ENCODE measurements at places on chromosomes 6 and 20.

DNA sequence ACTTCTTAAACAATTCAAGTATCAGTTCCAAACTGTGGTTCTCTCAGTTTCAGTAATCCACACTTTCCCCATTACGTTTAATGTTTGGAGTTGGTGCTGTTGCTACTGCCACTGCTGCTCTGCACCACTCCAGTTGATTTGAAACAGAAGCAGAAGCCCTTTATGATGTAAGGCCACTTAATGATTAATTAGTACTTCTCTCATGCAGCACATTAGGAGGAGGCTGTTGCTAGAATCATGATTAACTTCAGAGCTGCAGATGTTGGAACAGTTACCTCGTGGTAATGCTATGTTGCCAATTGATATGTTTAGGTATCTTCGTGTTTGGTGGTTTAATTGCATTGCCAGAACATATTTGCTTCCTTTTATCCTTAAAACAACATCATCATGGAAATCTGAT, 986.2 kb upstream of the CITED2 start:
- DNase-seq, result no peak

DNA sequence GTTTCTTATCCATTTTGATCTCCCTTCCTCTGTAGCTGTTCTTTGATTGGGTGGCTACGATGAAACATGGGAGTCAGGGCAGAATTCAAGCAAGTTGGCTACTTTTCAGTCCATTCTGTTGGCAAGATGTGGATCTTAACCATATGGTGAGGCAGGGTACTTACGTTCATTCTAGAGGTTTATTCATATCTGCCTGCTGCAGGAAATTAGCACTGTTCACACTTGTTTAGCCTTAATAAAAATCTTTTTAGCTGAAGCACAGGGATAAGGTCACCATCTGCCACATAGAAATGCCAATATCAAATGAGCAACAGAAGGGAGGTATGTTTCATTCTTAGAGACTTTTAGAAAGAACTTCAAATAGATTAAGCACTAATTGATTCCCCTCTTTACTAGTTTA, 83.9 kb downstream of the GRIK2 start:
- DNase-seq, result no peak

DNA sequence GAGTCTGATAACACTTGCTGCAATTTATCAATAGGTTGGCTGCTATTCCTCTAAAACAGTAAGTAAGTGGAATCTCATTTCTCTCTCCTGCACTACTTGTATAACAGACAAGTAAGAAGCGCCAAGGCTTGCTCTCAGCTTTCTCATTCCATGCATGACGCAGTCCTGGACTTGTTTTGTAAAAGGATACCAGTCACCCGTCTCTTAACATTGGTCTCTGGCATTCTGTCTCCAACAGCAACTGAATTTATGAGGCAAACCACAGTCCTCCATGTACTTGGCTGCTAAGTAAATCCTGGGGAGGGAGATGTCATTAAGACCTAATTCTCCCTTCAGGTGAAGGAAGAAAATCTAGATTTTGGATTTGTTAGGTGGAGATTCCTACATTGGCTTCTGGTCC, 115.4 kb downstream of the OPN5 start:
- no peak for DNase-seq

DNA sequence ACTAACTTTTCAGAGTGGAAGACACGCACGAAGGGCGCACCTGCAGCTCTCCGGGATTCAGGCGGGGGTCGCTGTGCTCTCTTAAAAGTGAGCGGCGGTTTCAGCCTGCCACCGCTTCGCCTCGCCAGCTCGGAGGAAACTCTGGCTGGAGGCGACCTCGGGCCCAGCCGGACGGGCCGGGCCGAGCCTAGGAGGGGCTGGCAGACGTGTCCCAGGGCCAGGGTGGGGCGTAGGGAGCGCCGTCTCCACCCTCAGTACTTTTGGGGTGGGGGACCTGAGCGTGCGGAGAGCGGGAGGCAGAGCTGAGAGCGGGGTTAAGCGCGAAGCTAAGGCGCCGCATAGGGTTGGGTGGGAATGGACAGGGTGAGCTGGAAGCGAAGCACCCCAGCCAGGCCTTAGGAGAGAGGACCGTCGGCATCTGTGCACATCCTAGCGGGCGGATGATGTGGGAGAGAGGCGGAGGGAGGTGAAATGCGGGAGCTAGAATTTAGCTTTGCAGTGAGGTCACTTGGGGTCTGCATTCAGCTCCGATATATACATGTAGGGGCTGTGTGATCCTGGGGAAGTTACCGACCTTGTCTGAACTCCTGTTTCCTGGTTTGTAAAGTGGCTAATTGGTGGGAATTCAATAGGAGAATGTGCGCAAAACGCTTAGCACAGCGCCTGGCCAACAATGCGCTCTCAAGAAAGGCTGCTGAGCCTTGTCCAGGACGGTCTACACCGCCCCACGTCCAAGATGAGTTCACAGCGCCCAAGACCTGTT, 6.5 kb upstream of the TFAP2A start:
- no peak for DNase-seq

GRCh38 chr6:21137700-21138335, 455.7 kb upstream of the SOX4 start:
- DNase-seq, result no peak

GRCh38 chr6:33427585-33428223, 7.8 kb downstream of the SYNGAP1 start:
- peak; percentile 66 for DNase-seq

DNA sequence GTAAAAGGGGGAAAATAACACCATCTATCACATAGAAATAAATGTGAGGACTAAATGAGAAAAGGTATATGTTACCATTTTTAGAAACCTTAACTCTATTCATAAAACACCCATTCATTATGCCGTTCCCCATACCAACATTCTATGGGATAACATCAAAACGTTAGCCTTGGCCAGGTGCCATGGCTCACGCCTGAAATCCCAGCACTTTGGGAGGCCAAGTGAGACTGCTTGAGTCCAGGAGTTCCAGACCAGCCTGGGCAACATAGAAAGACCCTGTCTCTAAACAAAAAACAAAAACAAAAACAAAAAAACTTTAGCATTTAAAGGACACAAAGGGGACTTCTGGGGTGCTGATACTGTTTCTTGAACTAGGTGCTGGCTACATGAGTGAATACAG, 1.3 kb downstream of the PIGU start:
- DNase-seq, result no peak

GRCh38 chr6:154164397-154164796, 125.4 kb downstream of the OPRM1 start:
- no peak for DNase-seq

- DNase-seq, result no peak
Observed at GRCh38 chr20:37389241-37389747, 43.4 kb downstream of the SRC start.

DNA sequence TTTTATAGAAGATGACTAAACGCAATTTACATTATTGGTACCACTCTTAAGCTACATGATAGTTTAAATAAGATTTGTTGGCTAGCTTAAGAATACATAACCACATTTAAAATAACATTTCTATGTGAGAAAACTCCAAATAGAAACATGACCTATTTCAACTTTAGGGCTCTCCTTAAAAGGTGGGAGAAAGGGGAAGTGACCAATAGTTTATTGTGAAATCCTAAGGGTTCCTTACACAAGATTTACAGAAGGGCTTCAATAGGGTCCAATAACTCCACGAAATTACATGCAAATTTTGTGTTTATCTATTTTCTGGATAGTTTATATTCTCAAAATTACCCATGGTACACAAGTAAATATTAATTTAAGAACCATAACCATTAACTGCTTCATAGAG, 91.6 kb upstream of the DST start:
- DNase-seq, result no peak

DNA sequence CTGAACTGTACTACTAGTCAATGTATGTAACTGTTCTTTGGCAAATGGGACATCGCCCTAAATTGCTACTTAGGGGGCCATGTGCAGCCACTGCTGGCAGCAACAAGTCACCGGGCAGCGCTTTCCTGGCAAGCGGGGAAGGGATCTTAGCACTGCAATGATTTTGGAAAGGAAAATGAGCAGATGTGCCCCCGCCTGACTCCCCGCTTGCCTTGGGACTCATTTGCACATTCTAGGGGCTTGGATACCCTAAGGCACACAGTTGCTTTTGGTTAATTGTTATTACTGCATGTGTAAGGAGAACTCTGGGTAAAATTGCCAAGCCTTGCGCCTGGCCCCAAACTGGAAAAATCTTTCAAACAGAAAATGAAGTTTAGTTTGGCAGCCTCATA, 32.2 kb downstream of the CD83 start:
- no peak for DNase-seq

GRCh38 chr6:22904431-22904830, 335.1 kb downstream of the HDGFL1 start:
- DNase-seq, result no peak

- no peak for DNase-seq
Observed at GRCh38 chr6:32974541-32975308, 6.3 kb downstream of the BRD2 start.

- DNase-seq, result no peak
Observed at GRCh38 chr6:164266851-164267250, 852.3 kb downstream of the QKI start.

- no peak for DNase-seq
Observed at GRCh38 chr6:56764081-56764566, 121.4 kb upstream of the DST start.

DNA sequence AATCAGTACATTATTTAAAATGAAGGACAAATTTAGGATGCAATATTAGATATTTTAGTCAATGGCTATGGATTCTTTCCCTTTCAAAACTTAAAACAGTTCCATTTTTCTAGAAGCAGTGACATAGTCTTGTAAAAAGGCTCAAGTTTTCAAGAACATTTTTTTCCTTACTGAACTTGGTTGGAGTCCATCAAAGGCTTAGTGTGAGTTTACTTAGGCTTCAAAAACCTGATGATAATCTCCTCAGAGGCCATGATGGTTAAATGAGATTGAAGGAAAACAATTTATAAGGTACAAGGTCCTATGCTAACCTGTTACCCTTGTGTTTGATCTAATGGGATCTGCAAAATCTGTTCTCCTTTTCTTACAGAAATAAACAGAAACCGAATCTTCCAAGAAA, 531.8 kb downstream of the UTRN start:
- DNase-seq, result no peak

DNA sequence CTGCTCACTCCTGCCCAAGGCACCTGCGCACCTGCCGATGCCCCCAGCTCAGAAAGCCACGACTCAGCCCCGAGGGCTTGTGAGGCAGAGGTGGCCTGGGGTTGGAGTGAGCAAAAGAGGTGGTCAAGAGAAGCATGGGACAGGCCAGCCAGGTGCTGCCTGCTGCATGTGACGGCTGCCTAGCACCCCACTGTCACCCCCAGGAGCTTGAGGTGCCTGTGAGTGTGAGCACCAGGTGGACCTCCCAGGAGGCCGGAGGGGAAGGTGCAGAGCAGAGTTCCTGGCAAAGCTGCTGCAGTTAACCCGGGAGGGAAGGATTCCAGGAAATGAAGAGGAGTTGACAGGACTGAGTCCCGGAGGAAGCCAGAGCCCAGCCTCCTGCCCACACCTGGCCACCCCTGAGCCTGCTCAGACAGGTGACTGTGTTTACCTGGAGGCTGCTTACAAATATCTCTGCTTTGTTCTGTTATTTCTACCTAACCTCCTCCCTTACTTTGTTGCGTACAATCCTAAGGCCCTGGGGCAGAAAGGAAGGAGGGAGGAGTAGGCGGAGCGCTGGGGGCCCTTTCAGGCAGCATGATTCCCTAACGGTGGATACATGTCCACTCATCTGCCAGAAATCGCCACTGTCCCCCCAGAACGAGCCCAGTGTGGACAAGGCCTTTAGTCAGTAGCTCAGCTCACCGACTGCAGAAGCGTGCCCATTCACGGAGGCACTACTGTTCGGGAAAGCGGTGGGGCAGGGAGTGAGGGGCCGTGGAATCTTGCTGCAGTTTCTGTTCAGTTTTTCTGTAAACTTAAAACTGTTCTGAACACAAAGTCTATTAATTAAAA, 87.5 kb upstream of the MPC1 start:
- no peak for DNase-seq

- no peak for DNase-seq
Observed at GRCh38 chr6:100350139-100350538, 114.6 kb downstream of the SIM1 start.

GRCh38 chr6:8180327-8181159, 78.2 kb upstream of the EEF1E1 start:
- DNase-seq, result no peak

DNA sequence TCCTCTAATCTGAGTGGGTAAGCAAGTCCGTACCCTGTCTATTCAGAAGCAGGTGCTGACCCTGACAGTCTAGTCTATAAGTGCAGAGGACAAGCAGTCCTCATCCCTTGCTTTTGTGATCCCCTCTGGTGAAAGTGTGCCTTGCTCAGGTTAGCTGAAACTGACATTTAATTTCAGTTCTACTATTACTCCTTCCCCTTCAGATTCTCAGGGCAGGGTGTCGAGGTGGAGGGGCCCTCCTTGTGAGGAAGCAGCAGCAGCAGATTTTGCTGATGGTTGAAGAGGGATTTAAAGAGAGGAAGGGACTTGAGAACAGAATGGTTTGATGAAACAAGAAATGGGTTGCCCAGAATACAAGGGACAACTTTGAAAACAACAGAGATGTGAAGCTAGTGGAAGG, 309.3 kb downstream of the CLIC5 start:
- DNase-seq, result no peak

DNA sequence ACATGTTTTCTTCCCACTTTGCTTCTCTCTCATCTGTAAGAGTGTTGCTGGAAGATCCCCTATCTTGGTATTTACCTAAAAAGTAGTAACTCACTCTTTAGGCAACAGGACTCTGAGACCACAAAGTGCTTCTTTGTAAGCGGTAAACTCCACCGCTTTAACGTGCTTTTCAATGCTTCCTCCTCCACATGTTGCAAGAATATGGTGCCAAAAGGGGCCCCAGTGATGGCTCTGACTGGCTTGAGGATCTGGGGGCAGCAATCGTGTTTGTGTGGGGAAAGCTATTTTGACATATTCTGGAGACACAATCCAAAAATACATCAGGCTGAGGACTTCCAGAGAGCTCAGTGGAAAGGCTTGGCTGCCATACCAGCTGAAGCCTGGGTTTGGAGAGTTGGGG, 12.4 kb upstream of the CPNE5 start:
- DNase-seq, result no peak

- DNase-seq, result no peak
Observed at GRCh38 chr20:63165356-63166192, 50.4 kb downstream of the YTHDF1 start.

DNA sequence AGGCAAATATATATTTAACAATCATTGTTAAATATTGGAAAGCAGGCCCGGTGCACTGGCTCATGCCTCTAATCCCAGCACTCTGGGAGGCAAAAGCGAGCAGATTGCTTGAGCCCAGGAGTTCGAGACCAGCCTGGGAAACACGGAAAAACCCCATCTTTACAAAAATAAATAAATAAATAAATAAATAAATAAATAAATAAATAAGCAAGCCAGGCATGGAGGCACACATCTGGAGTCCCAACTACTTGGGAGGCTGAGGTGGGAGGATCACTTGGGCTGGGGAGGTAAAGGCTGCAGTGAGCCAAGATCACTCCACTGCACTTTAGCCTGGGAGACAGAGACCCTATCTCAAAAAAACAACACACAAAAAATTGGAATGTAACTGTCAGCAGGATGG, 53.7 kb downstream of the ZFP64 start:
- no peak for DNase-seq

DNA sequence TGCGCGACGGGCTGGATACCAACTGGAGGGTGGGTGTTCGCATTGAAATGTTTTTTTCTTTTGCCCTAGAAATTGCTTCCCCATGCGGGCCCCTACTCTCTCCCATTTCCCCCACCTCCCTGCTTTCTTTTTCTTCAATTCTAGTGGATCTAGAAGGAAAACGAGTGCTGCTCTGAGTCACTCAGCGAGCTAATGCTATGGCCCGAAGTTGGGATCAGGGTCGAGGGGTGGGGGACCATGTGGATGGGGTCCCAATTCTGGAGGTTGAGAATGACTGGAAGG, 71.5 kb downstream of the SOX4 start:
- no peak for DNase-seq

- no peak for DNase-seq
Observed at GRCh38 chr6:82651845-82652335, 288.3 kb downstream of the TPBG start.

Data from D721Med (cell line).